Lung microvascular endothelial cell (primary cell): ENCODE measurements at places on chromosomes 7 and 10. TPM values are rescaled to one million over a fixed set of nuclear protein-coding genes. Genes with fewer than 3 reads are reported as not detected.
A peak's percentile ranks its signal among the peaks of the same experiment; 100 is the strongest.

The IFIT1B gene
- not detected in 2 replicates for total RNA-seq

GRCh38 chr10:64394744-64395143, 873.5 kb downstream of the REEP3 start:
- no peak for DNase-seq

DNA sequence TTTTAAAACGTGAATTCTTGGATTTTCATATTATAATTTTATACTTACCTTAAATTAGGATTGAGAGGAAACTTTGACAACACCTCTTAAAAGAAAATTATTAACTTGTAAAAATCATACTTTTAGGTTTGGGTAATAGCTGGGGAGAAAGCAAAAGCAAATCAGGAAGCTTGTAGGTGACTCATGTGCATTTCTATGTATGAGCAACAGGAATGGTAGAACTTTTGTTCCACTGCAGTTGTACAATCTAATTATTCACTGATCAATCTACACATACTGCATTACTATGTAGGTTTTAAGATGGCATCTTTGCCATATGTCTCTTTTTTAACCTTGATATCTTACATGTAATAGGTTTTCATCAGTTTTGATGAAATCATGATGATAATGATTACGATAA, 223.2 kb downstream of the PRKG1 start:
- DNase-seq: no peak

DNA sequence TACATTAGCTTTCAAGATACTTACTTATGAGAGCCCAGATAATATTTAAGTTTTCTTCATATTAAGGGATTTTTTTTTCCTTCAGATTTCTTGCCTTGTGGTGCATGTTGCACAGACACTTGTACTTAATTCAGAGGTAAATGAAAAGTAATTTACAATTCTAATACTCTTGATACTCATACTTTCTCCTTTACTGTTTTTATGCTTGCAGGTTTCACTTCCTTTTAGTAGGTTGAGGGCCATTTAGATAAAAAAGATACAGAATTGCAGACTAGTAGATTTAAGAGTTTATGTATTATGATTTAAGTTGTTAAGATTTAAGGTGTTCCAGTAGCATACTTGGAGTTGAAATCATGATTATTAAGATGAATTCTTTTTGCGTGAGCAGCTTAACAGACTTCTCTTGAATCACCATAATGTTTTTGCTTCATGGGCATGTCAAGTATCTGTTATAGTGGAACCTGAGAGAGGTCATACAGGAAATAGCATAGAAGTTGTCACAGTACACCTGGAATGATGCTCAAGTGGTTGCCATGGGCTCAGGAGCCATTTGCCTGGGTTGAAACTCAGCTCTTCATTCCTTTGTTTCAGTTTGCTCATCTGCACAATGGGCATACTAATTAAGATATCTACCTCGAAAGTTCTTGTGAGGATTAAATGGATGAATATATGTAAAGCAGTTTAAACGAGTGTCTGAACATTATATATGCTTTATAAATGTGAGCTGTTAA, 174.8 kb upstream of the PRPS1L1 start:
- no peak for DNase-seq

The GJD4 gene
- total RNA-seq: not detected in 2 replicates

- no peak for DNase-seq
Measured at GRCh38 chr7:77184990-77185389, 14.6 kb downstream of the FGL2 start.

GRCh38 chr7:5276611-5277010, 6.1 kb upstream of the SLC29A4 start:
- no peak for DNase-seq

DNA sequence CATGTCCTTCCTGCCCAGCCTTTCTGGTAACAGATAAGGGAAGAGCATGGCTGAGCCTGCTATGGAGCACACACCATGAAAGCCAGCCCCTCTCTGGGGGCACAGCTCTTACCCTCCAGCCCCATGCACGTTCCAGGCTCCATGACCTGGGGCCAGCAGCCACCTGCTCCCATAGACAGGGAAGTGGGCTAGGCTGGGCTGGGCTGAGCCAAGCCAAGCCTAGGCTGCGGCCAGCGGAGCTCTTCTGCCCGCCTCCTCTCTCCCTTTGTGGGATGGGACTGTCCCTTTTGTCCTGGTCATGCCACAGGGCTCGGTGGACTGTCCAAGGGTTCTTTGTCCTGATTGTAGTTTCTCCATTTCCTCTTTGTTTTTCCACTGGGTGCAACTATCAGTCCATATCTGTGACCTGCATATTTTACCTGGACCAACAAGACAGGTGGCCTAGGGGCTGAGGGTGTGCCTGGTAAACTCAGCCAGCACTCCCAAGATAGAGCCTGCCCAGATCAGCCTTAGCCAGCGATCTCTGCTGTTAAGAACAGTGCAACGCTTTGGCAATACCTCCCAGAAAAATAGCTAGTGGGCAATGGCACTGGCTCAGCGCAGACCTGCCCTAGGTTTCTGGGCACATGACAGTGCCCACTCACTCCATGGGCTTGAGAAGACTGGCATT, 97.2 kb upstream of the BTBD16 start:
- no peak for DNase-seq

The MGAM2 gene
- not detected in 2 replicates for total RNA-seq

DNA sequence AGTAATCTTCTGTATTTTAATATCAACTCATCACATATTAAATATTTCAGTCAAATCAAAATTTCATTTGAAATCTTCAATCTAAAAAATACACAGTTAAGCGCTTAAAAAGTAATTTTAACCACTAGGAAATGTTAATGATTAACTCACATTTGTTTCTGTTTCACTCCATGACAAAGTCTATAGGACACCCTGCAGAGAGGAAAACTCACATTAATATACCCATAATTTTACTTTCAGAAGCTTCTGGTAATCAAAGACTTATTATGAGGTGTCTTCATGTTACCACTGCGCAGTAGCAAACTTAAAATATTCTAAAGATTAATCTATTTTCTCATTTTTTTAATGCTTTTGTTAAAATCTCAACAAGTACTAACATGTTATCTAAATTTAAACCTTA, 41.0 kb upstream of the ZNF518A start:
- no peak for DNase-seq

The PRSS37 gene
- total RNA-seq: not detected in 2 replicates

DNA sequence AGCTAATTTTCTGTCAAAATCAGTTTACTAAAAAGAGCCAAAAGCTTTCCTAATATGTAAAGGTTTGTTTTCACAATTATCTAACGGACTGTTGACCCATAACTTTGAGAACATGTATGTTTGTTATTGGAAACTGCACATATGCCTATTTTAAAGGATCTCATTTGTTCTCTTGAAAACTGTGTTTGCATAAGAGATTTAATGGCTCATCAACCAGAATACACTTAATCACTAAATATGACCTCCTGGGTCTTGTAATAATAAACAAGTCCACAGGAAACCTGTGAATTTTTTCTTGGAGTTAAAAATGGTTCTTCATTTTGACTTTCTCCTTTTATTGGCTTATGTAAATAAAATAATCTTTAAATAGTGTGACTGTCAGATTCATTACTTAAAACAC, 48.3 kb upstream of the STEAP1B start:
- DNase-seq: no peak

The LMOD2 gene
- total RNA-seq: not detected in 2 replicates

DNA sequence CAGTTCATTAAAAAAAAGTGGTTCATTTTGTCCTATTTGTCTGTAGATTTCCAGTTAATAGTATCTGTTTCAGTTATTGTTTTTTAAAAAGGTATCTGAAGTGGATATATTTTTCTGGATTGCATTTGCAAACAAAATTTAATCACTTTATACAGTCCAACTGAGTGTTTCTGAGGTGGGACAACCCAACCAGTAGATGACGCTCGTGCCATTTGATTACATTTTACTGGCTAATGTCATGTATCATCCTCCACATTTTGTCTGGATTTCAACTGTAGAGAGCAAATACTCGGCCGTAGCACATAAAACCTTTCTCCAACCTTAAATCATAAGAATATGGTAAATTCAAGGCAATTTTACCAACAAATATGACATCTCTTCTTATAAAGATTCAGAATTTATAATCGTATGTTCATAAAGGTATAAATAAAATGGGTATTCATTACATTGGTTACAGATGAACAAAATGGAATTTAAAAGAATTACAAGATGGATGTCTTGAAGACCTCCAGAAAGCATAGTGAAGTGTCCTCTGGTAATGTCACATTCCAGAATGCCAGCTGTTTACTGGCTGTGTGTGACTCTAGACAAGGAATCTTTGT, 789.0 kb downstream of the PHTF2 start:
- DNase-seq: no peak

The TRPV6 gene
- total RNA-seq: not detected in 2 replicates

DNA sequence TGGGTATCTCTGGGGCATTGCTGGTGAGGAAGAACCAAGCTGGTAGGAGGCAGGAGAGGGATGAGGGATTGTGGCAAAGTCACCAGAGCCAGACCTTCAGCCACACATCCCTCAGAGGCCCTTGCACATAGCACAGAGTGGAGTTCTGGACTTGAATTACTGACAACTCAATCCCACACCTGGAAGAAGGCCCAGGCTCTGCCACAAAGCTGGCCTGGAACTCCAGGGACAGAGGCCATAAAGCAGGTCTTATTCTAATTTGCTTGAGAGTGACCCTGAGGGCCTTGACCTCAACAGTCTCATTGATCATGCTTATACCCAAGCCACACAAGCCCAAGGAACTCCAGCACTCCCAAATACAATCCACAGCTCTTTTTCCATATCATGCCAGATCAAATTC, 486.2 kb upstream of the ZMIZ1 start:
- DNase-seq: no peak

DNA sequence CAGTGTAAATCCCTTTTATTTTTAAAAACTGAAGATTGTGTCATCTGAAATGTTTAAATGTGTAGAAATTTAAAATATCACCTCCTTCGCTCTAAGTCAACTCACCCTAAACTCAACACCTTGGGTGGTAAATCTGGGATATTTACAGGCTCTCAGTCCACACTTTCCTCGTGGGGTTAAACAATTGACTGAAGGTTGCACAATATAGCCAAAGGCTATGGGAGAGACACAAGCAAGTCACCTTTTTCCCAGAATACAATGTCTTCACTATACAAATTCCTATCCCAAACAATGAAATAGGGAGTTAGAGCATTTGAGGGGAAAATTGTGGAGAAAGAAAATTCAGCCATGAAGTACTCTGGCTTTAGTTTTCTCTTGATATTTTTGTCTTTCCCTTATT, 32.7 kb upstream of the MAT1A start:
- no peak for DNase-seq

The FUOM gene
- total RNA-seq: 13.1 and 18.7 TPM in 2 replicates

The TLX1 gene
- not detected in 2 replicates for total RNA-seq

- peak; percentile 88 for DNase-seq
Measured at GRCh38 chr10:13990946-13991345, 339.8 kb downstream of the FRMD4A start.

- DNase-seq: peak; percentile 82
Measured at GRCh38 chr10:3468919-3469638, 296.5 kb upstream of the PITRM1 start.

DNA sequence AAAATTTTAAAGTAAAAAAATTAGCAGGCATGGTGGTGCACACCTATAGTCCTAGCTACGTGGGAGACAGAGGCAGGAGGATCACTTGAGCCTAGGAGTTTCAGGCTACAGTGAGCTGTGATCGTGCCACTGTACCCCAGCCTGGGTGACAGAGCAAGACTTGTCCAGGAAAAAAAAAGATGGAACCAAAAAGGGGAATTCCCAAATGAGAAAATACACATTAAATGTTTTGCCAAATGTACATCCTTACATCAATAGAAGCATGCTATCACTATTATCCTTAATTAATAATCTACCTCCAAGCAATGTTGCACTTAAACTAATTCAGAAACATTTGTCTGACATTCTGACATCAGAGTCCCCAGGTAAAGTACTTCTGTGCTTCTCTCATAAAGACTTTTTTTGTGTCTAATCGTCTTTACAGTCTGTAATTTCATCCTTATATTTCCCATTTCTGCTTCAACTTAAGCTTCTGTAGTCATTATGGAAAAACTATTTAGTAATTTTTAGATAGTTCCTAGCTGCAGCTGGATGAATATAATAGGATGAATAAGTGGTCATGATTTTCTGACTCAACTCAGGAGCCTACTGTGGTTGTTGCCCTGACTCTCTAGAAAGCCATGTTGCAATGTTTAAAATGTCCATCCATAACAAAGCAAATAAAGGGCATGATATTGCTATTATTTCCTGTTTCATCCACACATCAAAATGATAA, 57.7 kb downstream of the MYPN start:
- no peak for DNase-seq
